Thoracic aorta (tissue), 2 donors: ENCODE measurements at places on chromosomes 2 and 18. TPM values are rescaled to one million over a fixed set of nuclear protein-coding genes. Genes with fewer than 3 reads are reported as not detected.

DNA sequence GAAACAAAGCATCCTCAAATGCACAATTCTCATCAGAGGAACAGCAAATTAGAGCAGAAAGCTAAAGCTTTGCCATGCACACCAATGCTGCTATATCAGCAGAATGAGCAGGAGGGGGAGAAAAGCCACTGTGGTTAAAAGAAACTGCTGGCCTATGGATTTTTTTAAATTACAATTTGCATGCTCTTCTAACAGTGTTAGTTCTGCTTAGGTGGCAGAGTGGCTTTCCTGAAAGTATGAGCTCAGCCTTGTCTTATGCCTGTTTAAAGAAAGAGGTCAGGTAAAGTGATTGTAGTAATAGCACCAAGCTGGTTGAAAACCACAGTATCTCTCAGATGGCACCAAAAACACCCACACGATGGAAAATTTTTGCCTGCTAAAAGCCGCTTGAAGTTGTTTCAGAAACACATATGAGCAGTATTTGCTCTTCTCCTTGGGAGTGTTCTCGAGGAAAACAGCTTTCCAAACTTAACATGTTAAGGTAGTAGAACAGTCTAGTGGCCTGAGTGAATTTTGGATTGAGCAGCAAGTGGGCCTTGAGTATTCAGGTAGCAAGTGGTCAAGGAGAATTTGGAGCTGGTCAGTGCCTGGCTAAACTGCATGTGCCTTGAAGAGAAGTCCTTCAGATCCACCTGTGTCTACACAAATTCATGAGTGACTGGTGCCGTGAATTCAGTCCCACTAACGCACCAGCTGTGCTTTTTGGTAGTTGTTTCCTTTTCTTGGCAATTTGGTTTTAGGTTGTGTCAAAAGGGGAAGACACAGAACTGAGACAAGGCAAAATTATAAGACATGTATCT lies 19.6 kb upstream of the NDUFV2 start:
- H3K4me3 ChIP-seq: no peak overlapping the region
- DNase-seq: no peak
- no peaks in the 10 kb centered on the region for H3K36me3 ChIP-seq
- H3K27me3 ChIP-seq: no peaks in the 10 kb centered on the region

DNA sequence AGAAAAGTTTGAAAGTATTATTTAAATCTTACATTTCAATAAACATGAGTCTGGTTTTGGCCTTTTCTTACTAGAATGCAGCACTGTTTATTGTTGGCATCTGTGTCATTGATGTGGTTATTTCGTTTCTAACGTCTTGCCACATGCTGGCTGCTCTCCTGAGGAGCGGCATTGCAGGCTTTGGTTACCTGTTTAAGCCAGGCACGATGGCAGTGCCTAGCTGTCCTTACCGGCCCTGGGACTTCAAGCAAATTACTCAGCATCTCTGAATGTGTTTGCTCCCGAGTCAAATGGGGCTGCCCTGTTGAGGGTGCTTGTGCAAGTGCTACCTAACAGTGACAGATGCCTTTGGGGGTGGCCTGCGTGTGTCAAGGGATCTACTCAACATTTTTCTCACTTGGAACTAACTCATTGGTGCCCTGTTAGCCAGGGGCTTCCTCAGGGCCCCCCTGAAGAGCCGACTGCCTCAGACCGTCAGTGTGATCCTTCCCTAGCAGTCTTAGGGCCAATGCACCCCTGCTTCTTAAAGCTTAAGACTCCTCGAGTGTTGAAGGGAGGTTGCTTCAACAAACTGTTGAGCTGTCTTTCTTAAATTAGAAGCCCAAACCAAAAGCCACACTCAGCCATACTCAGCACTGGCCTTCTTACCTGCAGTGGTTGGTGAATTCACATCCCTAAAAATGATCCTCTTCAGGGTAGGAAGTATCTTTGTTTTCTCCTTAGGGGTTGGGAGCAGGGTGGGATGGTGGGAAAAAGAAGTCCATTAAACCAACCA lies 151.5 kb downstream of the NCK2 start:
- no peak overlapping the region for H3K4me3 ChIP-seq
- no peaks in the 10 kb centered on the region for H3K4me1 ChIP-seq
- DNase-seq: no peak

GRCh38 chr2:86366651-86367498 lies 29.4 kb upstream of the REEP1 start:
- no peak overlapping the region for H3K27ac ChIP-seq
- no peaks in the 10 kb centered on the region for H3K36me3 ChIP-seq
- no peak overlapping the region for H3K4me3 ChIP-seq

DNA sequence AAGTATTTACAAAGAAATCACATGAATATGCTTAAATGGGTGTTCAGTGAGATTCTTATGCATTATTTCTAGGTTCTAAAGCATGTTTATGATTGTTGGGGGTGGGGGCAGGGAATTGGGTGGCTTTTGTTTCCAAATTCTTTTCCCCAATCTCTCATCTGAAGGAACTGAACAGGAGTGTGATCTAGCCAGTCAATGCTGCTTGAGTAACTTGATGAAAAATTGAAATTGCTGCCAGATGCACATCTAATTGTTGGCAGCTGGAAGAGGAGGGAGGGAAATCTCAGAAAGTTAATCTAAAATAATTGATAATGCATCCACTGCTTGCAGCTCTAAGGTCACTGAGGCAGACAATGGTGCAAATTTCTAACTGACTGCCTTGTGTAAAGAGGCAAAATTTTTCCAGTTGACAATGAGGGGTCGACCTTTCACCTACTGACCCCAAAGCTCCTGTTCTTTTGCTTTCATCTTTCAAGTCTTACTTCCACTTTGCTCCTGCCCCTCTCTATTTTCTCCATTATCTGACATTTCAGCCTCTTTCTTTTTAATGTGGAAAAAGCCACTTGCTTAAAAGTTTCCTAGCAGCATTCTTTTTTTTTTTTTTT lies 53.3 kb downstream of the IRS1 start:
- H3K4me1 ChIP-seq: peaks cover 29% of the 10 kb centered on the region
- no peaks in the 10 kb centered on the region for H3K36me3 ChIP-seq
- DNase-seq: no peak
- H3K27ac ChIP-seq: no peak overlapping the region
- H3K27me3 ChIP-seq: no peaks in the 10 kb centered on the region

DNA sequence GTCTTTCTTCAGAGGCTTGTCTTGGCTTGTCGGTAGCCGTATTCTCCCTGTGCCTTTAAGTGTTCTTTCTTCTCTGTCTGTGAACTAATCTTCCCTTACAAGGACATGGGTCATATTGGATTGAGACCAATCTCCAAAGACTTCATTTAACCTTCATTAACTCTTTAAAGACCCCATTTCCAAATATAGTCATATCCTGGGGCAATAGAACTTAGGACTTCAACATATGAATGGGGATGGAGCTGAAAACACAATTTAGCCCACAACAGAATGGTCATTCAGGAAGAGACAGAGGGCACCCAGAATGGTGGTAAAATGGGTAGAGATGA lies 82.1 kb upstream of the TANK start:
- H3K36me3 ChIP-seq: no peaks in the 10 kb centered on the region
- H3K4me1 ChIP-seq: no peaks in the 10 kb centered on the region
- H3K27ac ChIP-seq: no peak overlapping the region
- H3K27me3 ChIP-seq: no peaks in the 10 kb centered on the region
- no peak for DNase-seq
- H3K4me3 ChIP-seq: no peak overlapping the region

GRCh38 chr2:133077269-133077822 lies 407.3 kb upstream of the LYPD1 start:
- no peaks in the 10 kb centered on the region for H3K36me3 ChIP-seq
- no peaks in the 10 kb centered on the region for H3K4me1 ChIP-seq
- H3K27ac ChIP-seq: no peak overlapping the region
- no peak for DNase-seq

GRCh38 chr2:12556762-12557161 lies 160.0 kb upstream of the TRIB2 start:
- H3K4me3 ChIP-seq: no peak overlapping the region
- H3K36me3 ChIP-seq: no peaks in the 10 kb centered on the region
- DNase-seq: no peak
- H3K27ac ChIP-seq: no peak overlapping the region

GRCh38 chr2:85327160-85327821 lies 498 bp downstream of the TGOLN2 start:
- peak overlapping the region; percentile 89 for H3K27ac ChIP-seq
- H3K4me1 ChIP-seq: peaks cover 50% of the 10 kb centered on the region
- peaks cover 23% of the 10 kb centered on the region for H3K36me3 ChIP-seq
- no peaks in the 10 kb centered on the region for H3K27me3 ChIP-seq

- H3K4me1 ChIP-seq: no peaks in the 10 kb centered on the region
- no peaks in the 10 kb centered on the region for H3K36me3 ChIP-seq
- H3K27ac ChIP-seq: no peak overlapping the region
Measured at GRCh38 chr18:79186649-79187048, 117.5 kb downstream of the ATP9B start.

DNA sequence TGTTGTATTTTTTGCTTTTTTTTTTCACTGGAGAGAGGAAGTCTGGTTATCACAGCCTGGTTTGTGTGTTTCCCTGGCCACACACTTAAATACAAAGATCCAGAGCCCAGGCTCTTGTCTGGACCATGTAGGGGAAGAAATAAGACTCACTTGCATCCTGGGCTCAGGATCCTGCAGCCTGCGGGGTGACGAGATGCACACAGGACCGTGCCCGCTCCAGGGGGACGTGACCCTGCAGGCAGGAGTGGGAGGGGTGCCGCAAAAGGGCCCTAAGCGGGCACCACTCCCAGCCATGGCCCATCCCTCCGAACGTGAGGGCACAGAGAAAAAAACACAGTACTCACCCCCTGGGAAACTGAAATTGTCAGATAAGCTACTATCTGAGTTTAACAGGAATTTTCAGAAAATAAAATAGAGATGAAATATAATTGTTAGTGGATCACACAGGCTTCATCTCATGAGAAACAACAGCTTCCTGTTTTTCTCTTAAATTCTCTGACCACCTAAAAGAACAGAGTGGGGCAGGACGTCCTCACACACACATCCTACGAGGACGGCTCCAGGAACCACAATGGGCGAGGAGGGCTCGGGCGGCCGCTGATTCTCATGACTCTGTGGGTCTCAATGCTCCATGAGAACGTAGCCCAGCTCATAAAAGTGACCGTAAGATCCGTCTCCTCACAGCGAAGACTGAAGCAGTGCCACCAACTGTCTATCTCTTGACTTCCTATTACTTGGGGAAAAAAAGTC lies 142.6 kb upstream of the ALKAL2 start:
- DNase-seq: no peak
- no peak overlapping the region for H3K4me3 ChIP-seq
- H3K4me1 ChIP-seq: no peaks in the 10 kb centered on the region
- no peaks in the 10 kb centered on the region for H3K27me3 ChIP-seq

- no peaks in the 10 kb centered on the region for H3K27me3 ChIP-seq
- H3K36me3 ChIP-seq: no peaks in the 10 kb centered on the region
- DNase-seq: no peak
- no peak overlapping the region for H3K27ac ChIP-seq
- no peak overlapping the region for H3K4me3 ChIP-seq
Measured at GRCh38 chr18:8895987-8896619, 190.7 kb downstream of the MTCL1 start.

DNA sequence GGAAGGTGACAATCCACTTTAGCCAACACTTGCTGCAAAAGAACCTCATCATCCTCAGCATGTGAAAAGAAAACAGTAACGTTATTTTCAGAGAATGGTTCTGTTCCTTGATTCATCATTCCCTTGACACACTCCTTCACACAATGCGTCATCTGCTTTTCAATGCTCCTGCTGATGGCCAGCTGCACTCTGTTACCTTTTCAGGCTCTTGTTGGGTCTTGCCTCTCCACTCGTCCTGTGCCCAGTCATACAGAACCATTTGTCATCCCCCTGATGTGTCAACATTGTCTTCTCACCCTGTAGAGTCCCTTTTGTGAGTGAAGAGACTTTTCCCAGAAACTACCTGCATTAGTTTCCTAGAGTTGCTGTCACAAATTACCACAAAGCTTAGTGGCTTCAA lies 12.2 kb upstream of the DTNA start:
- peaks cover 13% of the 10 kb centered on the region for H3K4me1 ChIP-seq
- H3K4me3 ChIP-seq: no peak overlapping the region
- no peak for DNase-seq
- H3K27ac ChIP-seq: no peak overlapping the region
- H3K27me3 ChIP-seq: no peaks in the 10 kb centered on the region
- H3K36me3 ChIP-seq: no peaks in the 10 kb centered on the region

GRCh38 chr18:46196627-46197243 lies 92.5 kb downstream of the HAUS1 start:
- DNase-seq: no peak
- H3K4me3 ChIP-seq: no peak overlapping the region

- no peaks in the 10 kb centered on the region for H3K36me3 ChIP-seq
- H3K4me1 ChIP-seq: no peaks in the 10 kb centered on the region
- H3K27me3 ChIP-seq: no peaks in the 10 kb centered on the region
Measured at GRCh38 chr2:221807706-221808105, 235.6 kb upstream of the EPHA4 start.

GRCh38 chr2:128396946-128397345 lies 78.3 kb upstream of the HS6ST1 start:
- DNase-seq: no peak
- H3K4me3 ChIP-seq: no peak overlapping the region
- no peaks in the 10 kb centered on the region for H3K27me3 ChIP-seq

CGREF1 gene
- total RNA-seq: 19.8 TPM

FIGN gene
- 10.8 TPM for total RNA-seq

DSC1 gene
- 0.41 TPM for total RNA-seq

LOXHD1 gene
- total RNA-seq: 0.27 TPM

CYP20A1 gene
- 22.9 TPM for total RNA-seq

SS18 gene
- total RNA-seq: 85.0 TPM

DYNAP gene
- not detected for total RNA-seq

TGFA gene
- 1.9 TPM for total RNA-seq
